ENCODE measurements at places on chromosomes 7 and 10.
A peak's percentile ranks its signal among the peaks of the same experiment; 100 is the strongest.

GRCh38 chr7:115023219-115023618 is 101.3 kb downstream of the MDFIC start:
- DNase-seq, result no peak

GRCh38 chr10:72016608-72017300 is 52.6 kb downstream of the CHST3 start:
- no peak for DNase-seq

- DNase-seq, result no peak
Measured at GRCh38 chr7:124779194-124779593, 13.6 kb upstream of the GPR37 start.

DNA sequence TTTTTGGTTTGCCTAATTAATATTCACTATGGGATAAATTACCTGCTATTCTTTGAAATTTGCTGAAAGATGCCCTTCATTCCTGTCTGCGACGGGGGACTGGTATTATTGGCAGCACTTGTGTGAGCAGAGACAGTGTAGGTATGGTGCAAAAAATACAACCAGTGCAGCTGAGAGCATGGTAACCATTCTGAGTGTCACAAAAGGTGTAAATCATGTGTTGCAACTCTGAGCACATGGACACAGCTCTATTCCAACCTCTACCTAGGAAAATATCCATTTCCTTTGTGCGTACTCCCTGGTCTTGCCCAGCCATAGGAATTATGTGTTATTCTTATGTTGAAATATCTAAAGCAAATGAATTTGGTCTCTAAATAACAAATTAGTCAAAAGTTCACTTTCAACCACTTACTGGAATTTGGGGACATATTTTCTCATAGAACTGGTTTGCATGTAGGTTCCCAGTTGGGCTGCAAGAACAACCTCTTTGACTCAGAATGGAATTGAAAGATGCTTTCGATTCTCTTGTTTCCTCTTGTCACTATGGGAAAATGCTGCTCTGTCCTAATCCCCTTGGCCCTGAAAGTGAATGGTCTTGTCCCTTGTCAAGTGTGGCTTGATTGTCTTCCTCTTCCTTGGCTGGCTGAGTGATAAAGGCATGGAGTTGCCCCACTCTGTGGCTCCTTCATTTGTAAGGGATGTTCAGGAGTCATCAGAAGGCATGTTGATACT is 57.0 kb downstream of the CELF2 start:
- no peak for DNase-seq

- DNase-seq, result no peak
Measured at GRCh38 chr10:99709480-99710229, 22.3 kb downstream of the COX15 start.

- no peak for DNase-seq
Measured at GRCh38 chr7:83394776-83395175, 232.1 kb upstream of the PCLO start.

DNA sequence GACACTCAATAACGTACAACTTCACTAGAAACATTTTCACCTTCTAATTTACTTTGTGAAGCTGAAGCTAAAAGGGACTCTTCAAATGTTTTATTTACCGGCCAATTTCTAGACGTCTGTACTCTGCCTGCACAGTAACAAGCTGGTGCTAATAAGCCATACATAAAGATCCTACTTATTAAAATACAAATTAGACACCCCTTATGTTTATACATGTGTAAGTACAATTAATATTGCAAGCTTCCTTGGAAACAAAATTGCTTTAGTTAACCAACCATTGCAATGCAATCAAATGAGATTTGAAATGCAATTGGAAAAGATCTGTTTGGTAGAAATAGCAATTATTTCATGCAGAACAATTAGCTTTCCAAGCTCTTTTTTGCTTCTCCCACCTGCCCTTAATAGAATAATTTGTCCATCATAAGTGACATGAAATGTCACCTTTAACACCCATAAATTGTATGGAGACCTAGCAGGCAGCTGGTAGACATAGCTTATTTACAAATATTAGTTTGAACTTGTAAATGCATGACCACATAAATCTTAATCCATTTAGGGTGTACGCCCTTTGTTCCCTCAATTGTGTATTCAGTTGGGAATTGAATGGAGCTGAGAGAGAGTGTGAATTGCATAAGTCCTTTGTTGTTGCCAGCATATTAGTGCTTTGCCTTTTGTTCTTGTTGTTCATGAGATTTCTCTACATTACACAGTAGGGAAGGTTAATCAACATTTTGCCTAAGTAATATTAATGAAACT is 277.1 kb downstream of the CACNA2D1 start:
- peak; percentile 79 for DNase-seq

DNA sequence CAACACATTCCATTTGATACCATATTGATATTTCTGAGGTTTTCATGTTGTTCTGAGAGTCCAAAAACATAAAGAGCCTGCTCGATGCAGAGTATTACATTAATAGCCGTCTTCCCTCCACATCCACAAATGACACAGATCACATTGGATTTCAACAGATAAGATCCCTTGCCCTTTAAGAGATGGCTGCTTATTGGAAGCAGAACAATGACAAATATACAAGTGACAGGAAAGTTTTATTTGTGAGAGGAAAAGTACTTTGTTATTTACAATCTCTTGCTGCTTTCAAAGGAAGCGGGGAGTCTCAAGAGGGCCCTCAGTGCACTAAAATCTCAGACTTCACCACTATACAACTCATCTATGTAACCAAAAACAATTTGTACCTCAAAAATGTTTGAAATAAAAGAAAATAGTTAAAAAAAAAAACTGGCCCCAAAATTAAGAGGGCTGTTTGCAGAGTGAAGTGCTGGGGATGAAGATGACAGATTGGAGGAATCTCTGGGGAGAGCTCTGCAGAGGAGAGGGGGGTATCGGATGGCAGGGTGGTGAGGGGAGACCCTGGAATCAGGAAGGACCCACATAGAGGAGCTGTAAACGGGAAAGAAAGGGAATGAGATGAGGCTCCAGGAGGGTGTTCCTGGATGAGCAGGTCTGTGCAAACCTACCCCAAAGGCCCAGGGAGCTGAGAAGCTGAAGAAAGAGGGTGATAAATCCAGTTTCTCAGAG is 42.5 kb upstream of the ZNF438 start:
- DNase-seq, result no peak

DNA sequence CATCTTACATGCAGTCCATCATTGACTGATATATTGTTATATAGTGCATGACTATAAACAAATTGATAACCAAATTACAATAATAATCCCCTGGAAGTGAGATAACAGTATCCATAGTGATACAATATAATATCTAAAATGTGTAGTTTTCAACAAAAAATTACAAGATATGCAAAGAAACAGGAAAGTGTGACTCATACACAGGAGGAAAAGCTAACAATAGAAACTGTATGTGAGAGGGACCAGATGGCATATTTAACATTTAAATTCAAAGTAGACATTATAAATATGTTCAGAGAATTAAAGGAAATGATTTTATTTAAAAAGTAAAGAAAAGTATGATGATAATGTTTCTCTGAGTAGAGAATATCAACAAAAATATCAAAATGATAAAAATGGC is 8.0 kb downstream of the OR9A2 start:
- no peak for DNase-seq

DNA sequence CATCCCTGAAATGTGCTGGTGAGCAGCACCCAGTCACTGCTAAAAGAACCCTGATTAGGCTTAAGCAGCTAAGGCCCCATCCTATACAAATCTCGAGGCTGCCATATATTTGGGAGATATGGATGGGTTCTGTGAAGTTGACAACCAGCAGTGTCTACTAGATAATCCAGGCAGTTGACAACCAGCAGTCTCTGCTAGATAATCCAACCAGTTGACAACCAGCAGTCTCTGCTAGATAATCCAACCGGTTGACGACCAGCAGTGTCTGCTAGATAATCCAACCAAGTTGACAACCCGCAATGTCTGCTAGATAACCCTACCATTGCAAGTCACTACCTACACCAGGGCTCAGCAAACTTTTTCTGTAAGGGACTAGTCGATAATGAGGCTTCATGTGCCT is 58.3 kb upstream of the KDM7A start:
- DNase-seq, result no peak

DNA sequence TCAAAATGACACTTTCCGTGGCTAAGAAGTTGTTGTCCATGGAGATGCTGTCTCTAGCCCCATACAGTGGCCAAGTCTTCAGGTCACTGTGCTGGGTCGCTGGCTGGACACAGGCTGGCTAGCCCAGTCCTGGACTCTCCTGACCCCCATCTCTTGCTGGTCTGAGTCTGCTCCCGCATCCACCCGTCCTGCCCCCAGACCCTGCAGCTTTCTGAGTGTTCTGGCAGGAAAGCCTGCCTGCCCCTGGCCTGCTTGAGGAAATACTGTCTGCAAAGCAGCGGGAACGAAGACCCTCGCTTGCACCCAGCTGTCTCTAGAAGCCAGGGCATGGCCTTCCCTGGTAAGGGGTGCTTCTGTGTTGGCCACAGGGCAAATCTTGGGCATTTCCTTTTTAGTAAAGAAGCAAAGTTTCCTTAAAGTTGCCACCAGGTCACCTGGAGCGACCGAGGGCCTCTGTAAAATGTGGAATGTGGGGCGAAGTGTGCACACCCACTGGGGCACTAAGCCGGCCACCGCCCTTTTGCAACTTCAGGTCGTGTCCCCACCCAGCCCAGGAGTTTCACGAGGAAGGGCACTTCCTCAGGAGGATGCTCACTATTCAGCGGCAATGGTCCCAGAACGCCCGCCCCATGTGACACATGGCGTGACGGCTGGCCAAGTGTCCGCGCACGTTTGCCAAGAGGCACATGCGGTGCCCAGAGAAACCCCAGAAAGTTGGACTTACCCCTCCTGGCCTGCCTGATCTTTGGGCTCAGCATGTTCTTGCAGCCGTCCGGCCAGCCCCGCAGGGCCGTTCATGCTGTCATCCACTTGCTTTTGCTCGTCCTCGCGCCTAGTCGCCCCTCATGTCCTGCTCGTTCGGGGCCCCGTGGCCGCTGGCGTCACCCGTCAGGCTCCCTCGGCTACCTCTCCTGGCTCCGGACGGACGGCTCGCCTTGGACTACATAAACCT is 558 bp downstream of the ARHGAP22 start:
- DNase-seq, result peak; percentile 52

- peak; percentile 83 for DNase-seq
Measured at GRCh38 chr7:155454183-155455112, 3.5 kb upstream of the EN2 start.

DNA sequence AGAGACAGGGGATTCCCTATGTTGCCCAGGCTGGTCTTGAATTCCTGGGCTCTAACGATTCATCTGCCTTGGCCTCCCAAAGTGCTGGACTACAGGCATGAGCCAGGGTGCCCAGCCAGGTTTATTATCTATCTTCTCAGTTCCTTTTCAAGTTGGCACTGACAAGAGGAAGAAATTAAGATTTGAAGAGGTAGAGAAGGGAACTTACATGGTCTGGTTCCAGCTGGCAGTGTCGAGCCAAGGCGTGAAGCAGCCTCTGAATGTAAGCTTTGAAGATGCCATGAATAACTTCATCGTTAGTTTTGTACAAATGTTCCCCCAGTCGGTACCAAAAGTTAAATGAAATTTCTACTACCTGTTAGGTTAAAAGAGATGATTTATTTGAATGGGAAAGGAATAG is 57.7 kb downstream of the TNPO3 start:
- DNase-seq, result no peak

GRCh38 chr10:132397671-132398565 is 918 bp downstream of the PWWP2B start:
- peak; percentile 85 for DNase-seq

DNA sequence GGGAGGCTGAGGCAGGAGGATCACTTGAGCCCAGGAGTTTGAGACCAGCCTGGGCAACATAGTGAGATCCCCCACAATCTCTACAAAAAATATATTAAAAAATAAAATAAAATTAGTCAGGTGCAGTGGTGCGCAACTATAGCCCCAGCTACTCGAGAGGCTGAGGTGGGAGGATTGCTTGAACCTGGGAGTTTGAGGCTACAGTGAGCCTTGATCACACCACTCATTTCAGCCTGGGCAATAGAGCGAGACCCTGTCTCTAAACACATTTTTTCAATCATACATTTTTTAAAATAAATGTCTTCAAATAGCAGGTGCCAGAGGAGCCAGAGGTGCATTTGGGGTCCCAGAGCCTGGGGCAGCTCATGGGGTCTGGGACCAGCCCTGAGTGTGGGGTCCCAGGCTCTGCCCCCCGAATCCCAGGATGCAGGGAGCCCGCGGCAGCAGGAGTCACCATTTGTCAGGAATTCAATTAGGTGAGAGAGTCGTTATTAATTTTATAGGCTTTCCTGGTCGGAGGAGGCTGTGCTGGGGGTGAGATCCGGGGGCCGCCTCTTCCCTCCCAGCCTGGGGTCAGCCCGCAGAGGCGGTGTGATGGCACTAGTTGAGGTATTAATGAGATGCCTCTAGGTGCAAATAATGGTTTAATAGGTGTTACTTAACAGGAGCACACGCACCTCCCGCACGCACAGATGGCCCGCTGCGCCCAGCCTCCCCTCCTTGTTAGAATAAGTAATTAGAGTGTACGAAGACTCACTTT is 78.3 kb downstream of the MICALL2 start:
- DNase-seq, result no peak

- peak; percentile 47 for DNase-seq
Measured at GRCh38 chr10:15254808-15255648, 86.5 kb upstream of the NMT2 start.

GRCh38 chr7:131104596-131105293 is 222.9 kb upstream of the MKLN1 start:
- no peak for DNase-seq

- DNase-seq, result no peak
Measured at GRCh38 chr7:37580376-37580775, 103.2 kb upstream of the GPR141 start.

DNA sequence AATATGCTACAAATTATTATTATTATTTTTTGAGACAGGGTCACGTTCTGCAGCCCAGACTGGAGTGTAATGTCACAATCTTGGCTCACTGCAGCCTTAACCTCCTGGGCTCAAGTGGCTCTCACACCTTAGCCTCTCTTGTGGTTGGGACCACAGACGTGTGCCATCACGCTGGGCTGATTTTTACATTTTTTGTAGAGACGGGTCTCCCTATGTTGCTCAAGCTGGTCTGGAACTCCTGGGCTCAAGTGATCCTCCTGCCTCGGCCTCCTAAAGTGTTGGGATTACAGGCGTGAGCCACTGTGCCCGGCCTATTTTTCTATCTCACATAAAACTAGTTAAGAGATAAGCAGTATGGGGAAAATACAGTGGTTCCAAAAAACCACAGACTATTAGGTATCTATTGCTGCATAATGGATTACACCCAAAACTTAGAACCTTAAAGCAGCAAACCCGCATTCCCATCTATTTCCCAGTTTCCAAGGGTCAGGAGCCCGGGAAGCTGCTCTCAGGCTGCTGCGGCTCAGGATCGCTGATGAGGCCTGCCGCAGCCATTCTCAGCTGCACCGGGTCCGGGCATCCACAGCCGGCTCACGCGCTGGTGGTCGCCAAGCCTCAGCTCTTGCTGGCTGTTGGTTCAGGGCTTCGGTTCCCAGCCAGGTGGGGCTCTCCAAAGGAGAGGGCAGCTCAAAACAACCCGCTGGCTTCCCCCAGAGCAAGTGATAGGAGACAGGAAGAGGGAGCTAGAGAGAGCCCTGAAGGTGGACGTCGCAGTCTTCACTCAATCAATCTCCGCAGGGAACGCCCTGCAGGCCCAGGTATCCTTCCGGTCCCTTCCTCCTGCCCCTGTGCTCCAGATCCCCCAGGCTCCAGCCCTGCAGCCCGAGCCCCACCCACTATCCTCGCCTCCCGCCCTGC is 128.2 kb downstream of the UBE2H start:
- peak; percentile 85 for DNase-seq

GRCh38 chr7:78222001-78222751 is 423.6 kb downstream of the PHTF2 start:
- no peak for DNase-seq

Measured in eye (tissue), 1 donor.